IPS DF 6.9 (cell line): ENCODE measurements at places on chromosomes 2 and 18.
A peak's percentile ranks its signal among the peaks of the same experiment; 100 is the strongest.

GRCh38 chr2:34337735-34338134 lies 738.6 kb upstream of the FAM98A start:
- DNase-seq = no peak

DNA sequence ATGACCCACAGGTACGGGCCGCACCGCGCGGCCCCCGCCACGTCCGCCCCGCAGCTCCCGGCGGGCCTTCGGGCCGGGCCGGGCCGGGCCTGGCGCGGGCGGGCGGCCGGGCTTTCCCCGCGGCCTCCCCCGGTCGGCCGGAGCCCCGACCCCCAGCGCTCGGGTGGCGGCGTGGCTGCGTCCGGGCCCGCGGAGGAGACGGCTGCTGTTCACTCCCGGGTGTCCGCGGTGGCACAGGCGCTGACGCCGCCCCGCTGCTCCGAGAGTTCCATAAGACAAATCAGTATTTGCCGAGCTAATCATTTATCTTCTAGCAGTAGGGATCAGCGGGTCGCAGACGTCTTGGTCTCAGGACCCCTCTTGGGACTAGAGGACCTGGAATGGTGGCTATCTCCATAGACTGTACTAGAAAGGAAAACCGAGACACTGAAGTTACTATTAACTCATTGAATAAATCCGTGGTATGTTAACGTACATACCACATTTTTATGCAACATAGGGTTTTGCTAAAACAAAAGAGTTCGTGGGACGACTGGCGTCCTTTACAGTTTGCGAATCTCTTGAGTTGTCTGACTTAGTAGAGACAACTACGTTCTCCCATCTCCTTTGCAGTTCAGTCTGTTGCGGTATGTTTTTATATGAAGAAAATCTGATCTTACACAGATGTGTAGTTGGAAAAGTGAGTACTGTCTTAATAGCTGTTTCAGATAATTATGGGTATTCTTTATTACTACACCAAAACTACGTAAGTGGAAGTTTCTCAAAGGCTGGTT lies 500 bp downstream of the LIMS1 start:
- DNase-seq = no peak

- no peak for DNase-seq
These were observed 123.9 kb upstream of the FAM117B start for GRCh38 chr2:202510911-202511310.

GRCh38 chr2:48910961-48911360 lies 155.4 kb upstream of the LHCGR start:
- DNase-seq = no peak

DNA sequence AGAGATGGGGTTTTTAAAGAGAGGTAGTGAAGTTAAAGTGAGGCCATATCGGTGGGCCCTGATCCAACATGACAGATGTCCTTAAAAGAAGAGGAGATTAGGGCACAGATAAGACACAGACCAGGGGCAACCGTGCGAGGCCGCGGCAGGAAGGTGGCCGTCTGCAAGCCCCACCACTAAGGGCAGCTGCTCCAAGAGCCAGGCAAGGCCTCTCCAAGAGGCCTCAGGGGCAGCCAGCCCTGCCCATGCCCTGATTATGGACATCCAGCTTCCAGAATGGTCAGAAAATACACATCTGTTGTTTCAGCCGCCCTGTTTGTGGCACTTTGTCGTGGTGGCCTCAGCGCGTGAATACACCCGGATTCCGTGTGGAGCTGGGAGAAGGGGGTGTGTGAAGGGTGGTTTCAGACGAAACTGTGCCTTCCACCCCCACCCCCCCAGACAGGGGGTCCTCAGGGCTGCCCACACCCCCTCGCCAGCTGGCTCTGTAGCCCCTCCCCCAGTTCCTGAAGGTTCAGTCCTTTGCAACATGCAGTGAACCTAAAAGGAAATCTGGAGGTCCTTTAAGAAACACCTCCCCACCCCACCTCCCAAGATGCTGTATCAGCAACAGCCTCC lies 74.1 kb upstream of the SMAD7 start:
- DNase-seq = no peak

DNA sequence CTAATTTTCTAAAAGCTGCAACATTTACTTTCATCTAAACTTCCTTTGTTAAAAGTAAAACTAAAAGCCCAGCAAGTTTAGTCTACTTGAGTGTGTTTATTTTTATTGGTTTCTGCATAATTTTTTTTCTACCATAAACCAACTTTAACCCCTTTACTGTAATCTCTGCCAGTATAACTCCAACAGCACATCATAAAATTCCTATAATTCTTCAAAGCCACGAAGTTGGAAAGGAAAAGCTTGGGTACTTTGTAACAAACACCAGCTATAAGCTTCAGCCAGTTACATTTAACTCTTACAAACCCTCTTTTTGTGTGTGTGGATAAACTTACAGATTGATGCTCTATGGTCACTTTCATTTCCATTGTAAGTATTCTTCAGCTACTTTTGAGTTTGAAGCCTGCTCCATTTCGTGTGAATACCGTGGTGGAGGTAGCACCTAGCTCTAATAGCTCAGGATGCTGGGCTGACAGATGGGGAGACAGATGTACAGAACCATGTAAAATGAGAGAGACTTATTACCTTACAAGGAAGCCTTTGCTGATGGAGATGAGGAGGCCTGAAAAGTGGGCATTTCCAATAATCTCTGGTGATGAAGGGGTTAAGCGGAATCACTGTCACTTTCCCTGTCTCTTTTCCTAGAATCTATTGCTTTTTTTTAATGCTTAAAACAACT lies 42.5 kb downstream of the ZEB2 start:
- no peak for DNase-seq

DNA sequence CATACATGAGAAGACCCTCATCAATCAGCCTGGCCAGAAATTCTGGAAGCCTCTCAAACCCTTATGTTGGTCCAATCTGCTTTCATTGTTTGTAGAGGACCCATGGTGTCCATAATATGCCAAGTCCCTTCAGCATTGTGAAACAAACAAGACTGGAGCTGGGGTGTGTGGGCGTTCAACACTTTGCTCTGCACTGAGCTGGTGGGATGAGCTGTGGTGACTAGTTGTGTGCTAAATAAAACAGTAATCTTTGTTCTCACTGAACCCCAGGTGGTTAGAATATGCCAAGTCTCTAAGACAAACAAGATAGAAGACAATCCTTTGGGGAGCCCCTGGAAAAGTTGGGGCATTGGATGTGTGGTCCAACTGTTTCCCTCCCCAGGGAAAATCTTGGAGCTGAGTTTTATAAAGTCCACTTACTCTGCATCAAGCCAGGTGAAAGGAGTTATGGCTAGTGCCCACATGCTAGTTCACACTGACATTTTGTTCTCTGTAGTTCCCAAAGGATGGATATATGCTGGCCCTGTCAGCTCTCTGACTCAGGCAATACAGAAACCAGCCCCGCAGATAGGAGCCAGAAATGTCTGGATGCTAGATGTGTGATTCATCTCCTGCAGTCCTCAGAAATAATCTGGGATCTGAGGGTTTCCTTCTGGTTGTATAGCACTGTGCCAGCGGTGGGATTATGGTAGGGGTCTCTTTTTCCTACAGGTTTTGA lies 260.2 kb downstream of the TMX3 start:
- no peak for DNase-seq

- DNase-seq = no peak
These were observed 138.0 kb downstream of the AFF3 start for GRCh38 chr2:100004348-100004884.

DNA sequence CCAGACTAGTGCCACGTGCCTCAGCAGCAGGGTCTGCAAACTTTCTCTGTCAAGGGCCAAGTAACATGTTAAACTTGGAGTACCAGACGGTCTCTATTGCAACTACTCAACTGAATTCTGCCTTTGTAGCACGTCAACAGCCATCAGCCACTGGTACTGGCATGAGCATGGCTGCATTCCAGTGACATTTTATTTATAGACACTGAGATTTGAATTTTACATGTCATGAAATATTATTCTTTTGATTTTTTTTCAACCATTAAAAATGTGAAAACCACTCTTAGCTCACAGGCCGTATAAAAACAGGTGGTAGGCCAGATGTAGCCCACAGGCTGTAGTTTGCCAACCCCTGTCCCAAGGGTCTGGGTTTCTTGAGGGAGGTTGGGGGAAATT lies 199.7 kb downstream of the TPGS2 start:
- no peak for DNase-seq

DNA sequence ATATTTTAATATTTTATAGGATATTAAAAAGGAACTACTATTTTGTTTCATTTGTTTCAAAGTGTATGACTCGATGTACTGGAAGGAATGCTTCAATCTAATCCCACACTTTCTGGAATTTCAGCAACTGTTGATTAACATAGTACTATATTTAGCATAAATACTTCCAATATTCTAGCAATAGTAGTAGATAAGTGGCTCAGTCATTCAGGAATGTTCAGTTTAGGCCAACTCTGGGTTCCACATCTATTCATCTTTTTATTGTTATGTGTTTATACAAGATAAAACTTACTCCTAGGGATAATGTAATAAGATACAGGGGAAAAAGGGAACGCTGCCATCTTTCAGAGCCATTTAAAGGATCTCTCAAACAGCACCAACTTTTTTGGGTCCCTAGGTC lies 22.3 kb upstream of the ORC2 start:
- DNase-seq = no peak

DNA sequence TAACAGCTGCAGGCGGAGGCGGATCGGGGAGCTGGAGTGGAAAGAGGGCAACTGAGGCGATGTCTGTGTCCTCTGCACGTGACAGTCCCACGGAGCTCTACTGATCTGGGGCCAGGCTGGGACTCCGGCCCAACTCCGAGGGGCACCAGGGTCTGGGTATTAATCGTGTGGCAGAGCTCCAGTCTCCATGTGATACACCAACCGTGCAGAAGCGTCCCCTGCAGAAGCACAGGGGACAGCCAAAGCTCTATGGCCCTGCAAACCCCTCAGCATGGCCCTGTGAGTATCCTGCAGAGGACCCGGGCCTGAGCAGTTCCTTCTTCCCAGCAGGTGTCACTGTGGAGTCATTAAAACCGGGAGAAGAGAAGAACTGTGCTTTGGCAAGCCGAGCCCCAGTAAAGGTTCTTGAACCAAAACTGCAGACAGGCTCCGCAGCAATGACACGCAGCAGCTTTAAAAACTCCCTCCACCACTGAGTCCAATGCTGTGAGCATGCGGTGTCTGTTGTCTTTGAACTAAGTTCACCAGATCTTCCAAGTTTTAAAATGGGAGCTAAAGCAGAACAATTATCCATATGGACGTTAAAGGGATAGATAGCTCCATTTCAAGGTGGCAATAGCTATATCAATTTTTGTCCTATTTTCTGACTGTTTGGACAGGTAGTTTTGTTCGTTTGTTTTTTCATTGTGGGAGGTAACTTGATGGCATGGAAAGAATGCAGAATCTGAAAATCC lies 79.4 kb downstream of the TMEM182 start:
- peak; percentile 67 for DNase-seq

- DNase-seq = no peak
These were observed 485.4 kb downstream of the PARD3B start for GRCh38 chr2:205030695-205031094.

DNA sequence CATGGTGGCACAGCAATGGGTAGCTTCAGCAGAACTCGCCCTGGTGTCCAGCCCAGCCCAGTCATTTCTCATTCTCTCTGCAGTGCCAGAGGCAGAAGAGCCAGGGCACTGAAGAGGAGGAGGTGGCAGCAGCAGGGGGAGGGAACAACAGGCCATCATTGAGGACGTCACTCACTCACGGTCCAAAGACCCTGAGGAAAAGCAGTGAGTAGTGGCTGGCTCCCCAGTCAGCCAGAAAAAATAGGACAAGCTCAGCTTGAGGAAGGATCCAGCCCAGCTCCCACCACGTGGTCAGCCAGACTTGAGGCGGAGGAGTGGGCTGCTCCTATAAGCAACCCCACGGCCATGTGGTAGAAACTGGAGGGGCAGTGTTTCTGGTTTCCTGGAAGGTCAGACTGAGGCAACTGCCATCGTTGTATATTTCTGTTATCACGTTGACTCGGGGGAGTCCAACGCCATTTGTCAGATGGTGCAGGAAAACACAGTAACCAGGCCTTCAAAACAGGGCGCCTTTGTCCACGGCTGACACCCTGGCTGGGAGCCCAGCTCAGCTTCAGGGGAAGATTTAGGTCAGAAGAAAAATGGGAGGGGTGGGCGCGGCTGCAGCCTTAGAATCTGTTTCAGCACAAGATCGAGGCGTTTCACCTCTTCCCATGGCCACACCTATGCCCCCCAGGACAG lies 19.0 kb upstream of the TMEM247 start:
- no peak for DNase-seq

- no peak for DNase-seq
These were observed 109.2 kb upstream of the OTX1 start for GRCh38 chr2:62941413-62941812.

DNA sequence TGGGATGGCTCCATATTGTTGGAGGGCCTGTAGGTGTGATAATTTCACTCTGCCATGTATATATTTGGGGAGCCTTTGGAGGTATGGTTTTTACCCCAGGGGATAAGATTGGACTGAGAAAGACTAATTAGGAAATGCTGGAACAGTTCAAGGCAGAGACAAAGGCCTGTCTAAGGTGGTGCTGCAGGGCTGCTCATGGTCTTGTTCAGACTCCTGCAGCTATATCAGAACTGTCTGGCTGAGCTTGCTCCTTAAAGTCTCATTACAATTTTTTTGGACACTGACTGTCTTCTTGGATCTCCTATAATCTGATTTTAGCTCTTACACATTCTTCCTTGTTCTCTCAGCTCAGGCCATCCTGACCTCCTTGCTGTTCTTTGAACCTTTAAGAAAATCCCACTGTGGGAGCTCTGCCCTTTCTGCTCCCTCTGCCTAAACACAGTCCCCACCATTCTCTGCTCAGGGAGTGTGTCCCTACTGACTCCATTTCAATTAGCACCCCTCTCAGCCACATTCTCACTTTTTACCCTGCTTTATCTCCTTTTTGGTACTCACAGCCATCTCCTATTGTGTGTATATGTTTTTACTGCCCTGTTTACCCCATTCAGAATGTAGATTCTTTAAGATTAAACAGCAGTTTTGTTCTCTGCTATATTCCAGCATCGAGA lies 468.7 kb upstream of the FANCL start:
- DNase-seq = no peak

GRCh38 chr2:74707837-74708236 lies 53.8 kb downstream of the SEMA4F start:
- no peak for DNase-seq

DNA sequence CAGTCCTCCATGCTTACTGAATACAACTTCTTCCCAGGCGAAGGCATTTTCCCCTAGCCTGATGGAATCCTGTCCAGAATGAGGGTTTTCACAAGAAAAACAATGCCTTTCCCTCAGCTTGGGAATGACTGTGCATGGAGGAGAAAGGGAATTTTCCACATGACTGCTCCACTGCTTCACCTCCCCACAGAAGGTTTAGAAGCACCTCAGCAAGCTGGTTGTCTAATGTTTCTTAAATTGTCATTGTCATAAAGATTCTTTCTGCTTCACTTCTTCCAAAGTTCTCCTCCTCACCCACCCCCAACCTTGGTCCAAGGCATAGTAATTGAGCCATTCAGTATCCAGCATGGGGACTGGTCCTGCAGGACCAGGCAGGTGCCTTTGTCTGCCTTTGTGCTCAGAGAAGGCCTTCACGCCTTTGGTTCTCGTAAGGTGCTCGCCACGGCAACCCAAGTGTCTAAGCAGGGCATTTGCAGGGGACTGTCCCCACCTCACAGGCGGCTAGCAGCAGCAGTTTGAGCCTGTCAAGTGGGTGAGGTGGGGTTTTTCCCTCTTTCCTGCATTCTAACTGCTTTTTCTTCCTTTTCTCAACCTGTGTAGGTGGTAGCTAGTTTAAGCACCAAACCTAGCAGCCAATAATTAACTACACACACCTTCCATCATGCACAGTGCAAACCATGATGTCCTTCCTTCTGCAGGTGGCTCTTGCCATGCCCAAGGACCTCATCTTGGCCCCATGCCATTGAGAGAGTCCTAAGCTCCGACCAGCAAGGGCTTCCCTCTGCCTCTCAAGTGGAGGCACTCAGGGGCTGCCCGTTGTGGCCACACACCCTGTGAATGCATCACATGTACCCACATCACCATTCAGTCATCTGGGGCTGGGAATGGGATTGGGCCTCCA lies 65.7 kb upstream of the BCL2L11 start:
- DNase-seq = no peak
